AG04450 (cell line): ENCODE measurements at places on chromosomes 3 and 15.

- no peak for DNase-seq
Observed at GRCh38 chr3:101665851-101666250, 11.1 kb downstream of the ZBTB11 start.

DNA sequence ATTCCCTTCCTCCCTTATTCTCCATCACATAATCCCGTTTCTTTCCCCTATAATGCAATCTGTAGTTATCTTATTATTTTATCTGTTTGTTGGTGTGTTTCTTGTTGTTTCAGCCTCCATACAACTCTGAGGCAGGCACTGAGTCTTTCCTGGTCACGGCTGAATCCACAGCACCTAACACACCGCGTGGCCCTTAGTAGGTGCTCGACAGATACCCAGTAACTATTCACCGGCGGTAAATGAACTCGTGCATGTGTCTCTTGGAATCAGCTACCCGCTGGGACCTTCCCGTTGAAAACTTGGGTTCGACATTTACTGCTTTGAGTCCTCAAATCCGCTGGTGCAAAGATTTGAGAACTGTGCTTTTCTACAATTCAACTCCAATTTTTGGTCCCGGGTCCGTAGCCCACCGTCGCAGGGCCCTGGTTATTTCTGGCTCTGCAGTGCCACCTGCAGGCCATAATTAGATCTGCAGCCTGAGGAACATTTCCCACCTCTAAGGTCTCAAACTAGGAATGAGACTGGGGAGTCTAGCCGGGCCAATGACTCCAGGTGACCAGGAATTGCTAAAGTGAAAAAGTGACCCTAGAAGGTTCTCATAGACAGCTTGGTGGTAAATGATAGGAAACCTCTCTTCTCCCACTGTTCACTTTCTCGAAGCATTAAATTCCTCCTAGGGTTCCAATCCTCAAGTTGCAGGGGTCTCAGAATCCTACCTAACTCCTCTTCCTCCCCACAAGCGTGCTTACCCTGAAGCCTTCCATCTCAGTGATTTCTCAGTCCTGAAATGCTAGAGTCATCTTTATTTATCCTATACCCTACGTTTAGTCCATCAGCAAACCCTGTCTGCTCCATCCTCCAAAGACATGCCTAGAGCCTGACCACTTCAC lies 40.0 kb upstream of the TRH start:
- DNase-seq, result no peak

DNA sequence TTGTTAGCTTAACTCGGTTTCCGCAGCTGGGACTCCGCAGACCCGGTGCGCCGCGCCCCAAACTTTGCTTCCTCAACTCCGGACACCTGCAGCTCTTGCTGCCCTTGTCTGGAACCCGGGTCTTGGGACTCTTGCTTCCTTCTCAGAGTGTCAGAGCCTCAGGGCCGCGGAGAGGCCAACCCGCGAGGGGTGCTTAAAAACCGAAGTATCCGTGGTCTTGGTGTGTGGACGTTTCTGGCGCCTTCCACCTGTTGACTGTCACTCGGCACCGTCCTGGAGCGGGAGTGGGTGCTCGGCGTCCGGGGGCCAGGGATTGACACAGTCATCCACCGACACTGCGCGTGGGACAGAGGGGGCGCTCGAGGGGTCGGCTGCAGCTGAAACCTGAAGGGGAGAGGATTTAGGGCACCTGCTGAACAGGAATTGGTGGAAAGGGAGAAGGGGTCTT lies 386 bp downstream of the SQOR start:
- DNase-seq, result no peak

GRCh38 chr15:99777144-99777543 lies 43.9 kb upstream of the LYSMD4 start:
- DNase-seq, result no peak

DNA sequence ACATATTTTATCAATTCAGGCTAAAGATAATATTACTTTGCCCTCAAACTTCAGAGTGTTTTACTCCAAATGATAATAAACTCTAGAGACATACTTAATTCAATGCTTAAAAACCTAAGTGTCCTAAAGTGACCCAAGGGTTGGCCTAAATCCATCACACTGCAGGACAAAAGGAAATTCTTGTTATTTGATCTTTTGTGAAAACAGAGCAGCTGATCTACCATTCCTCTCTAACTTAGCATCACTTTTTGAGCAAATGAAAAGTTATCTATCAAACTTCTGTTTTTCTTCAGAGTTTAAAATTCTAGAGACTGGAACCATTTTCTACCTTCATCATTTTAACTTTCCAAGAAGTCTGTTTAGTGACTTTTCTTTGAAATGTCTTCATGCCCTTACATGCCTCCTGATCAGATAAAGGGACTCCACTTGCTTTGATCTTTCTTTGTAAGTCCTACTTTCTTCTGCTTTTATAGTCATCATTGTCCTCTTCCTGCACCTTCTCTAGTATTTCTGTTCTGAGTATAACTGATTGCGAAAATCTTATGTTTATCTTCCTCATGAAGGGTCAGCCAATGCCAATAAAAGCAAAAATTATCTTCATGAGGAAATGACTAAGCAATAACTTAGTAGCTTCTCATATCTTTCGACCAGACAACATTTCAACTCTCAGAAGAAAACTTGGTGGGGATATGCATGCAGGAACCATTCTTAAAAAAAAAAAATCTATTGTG lies 378.7 kb upstream of the TGFBR2 start:
- DNase-seq, result peak; percentile 46

GRCh38 chr15:99486371-99487336 lies 79.1 kb upstream of the MEF2A start:
- no peak for DNase-seq

DNA sequence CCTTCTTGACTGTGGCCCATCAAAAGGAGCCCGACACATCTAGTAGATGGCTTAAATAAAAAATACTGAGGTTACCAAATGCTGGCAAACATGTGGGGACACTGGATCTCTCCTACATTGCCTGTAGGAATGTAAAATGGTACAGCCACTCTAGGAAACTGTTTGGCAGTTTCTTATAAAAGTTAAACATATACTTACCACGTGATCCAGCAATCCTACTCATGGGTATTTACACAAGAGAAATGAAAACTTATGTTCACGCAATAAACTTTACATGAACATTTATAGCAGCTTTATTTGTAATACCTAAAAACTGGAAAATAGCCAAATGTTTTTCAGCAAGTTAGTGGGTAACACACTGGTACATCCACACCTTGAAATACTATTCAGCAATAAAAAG lies 9.1 kb downstream of the ZBTB38 start:
- DNase-seq, result no peak

DNA sequence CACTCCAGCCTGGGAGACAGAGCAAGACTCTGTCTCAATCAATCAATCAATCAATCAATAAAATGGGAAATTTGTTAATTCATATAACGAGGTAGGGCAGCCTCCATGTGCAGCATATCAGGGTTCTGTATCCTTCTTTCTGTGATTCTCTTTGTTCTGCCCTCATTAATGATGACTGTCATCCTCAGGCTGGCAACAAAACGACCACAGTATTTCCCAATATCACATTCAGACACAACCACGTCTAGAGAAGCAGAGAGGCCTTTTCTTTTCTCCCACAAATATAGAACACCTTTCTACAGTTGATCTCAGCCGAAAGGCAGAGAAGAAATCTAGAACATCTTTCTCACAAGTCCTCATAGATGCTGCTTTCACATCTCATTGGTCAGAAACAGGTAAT lies 11.2 kb downstream of the CEP19 start:
- DNase-seq, result no peak

- DNase-seq, result no peak
Observed at GRCh38 chr15:101381671-101382212, 86.7 kb upstream of the SNRPA1 start.

- DNase-seq, result no peak
Observed at GRCh38 chr3:78976200-78976599, 791.6 kb downstream of the ROBO1 start.

GRCh38 chr3:71062952-71063772 lies 520.4 kb downstream of the FOXP1 start:
- no peak for DNase-seq

DNA sequence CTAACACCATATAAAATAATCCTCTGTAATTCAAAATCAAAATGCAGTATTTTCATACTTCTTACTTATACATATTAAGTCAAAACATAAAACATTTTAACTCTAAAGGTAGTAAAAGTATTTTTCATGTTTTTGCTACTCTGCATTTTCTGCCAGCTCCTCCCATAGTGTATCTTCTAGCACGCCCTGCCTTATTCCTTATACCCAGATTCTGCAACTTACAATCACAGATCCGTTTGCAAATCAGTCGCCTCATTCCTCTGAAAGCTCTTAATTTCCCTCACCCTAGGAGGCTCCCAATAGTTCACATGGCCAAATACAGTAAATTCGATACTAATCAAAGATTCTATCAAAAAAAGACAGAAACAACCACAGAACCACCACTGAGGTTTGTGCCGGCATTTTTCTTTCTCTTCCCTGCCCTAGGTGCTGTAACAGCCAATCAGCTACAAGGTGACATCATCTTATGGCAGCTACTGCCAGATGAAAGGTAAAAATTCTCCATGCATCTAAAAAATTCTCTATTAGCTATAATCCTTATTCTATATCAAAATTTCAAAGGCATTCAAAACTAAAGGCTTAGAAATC lies 72.9 kb downstream of the CLASP2 start:
- no peak for DNase-seq

DNA sequence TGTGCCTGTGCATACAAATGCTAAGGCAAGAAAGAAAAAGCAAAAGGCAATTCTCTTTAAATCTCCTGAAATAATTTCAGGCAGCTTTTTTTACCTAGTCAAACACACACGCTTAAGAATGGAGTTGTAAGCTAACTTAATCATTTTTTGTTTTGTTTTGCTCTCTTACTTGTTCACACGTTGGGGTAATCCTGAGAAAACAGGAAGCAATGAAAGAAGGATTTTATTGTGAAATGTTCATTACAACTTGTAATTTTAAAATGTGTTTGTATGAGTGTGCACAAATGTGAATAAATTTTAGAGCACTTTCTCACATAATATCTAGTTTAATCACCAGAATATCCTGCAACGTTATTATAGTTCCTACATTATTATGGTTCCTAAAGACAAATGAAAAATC lies 263.8 kb downstream of the LPP start:
- no peak for DNase-seq

- DNase-seq, result no peak
Observed at GRCh38 chr3:52524752-52525679, 8.6 kb downstream of the NT5DC2 start.

GRCh38 chr15:37136666-37137065 lies 36.3 kb upstream of the MEIS2 start:
- DNase-seq, result no peak

DNA sequence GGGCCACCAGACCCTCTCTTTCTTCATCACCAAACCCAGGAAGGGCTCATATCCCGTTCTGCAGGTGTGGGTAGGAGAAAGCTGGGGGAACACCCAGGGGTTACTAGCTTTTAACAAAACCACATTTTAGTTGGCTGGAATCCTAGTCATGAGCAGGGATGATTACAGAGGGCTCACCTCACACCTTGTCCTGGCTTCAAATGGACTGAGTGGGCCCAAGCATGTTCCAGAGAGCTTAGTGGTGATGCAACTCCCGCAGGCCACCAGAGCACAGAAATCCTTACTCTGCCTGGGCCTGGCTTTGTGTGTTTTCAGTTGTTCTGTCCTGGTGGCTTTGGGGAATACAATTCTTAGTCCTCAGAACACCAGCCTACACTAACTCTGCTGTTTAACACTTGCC lies 56.8 kb upstream of the RYK start:
- no peak for DNase-seq

- DNase-seq, result no peak
Observed at GRCh38 chr3:132292042-132292441, 25.2 kb upstream of the ACP3 start.

DNA sequence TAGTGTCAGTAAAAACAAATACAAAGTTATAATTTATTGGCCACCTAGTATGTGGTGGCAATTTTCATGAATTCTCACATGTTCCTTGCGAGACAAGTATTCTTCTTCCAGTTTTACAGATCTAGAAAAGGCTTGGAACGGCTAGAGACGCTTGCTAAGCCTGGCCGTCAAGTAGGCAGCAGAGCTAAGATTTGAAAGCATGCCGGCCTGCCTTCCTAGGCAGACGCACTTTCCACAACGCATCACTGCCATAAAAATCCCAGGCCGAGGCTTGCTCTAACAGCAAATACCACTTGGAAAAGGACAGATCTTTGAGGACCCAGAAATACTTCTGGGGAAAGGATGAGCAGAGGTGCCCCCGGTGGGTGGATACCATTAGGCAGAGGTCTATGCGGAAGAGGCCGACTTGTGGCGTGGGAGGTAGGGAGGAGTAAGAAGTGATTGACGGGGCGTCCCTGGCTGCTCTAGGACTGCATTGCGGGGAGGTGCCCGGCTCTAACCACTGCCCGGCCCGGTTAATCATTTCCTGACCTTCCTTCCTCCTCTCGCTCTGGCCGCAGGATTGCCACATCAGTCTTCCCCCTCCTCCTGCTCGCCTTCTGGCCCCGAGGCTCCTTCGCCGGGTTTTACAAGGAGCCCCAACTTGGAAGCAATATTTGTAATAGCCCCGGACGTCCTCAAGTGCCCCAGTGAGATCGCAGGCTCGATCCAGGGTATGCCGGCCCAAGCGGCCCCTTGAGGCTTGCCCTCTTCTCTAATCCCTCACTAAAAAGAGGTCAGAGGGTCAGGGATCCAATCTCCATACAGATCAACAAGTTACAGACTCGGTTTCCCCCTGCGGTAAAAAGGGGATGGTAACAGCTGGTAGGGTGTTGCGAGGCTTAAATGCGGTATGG lies 1.3 kb upstream of the USP3 start:
- peak; percentile 70 for DNase-seq

DNA sequence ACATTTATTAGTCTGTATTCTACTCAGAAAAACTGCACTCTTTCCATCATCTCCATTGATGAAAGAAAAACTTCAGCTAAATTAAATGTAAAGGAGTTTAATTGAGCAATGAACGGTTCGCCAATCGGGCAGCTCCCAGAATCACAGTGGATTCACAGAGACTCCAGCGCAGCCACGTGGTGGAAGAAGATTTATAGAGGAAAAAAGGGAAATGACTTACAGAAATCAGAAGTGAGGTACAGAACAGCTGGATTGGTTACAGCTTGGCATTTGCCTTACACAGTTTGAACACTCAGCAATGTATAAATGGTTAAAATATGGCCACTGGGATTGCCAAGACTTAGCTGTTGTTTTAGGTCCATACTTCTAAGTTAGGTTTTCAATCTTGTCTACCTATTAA lies 2.8 kb upstream of the SUCLG2 start:
- DNase-seq, result no peak

GRCh38 chr15:82958638-82959037 lies 6.1 kb upstream of the HOMER2 start:
- no peak for DNase-seq

GRCh38 chr3:123295171-123295900 lies 93.6 kb downstream of the SEC22A start:
- DNase-seq, result no peak

DNA sequence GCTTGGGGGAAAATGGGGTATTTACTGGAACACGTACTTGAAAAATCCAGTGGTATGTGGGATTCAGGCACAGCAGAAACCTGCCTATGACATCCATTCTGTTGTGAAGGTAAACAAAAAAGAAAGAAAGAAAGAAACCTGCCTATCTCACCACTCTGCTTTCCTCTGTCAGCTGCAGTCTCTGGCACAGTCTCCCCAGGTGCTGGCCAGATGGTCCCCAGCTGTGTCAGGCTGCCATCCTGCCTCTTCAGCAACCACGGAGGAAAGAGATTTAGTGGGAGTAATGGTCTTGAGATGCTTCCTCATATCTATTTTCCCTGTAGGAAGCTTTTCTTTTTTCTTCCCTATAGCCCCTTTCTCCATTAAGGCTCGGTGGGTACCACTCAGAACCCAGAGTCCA lies 2.5 kb upstream of the PXYLP1 start:
- DNase-seq, result no peak
